Left ventricle myocardium superior (tissue), 1 donor: ENCODE measurements at places on chromosomes 2 and 18. TPM values are rescaled to one million over a fixed set of nuclear protein-coding genes. Genes with fewer than 3 reads are reported as not detected.

GRCh38 chr2:197121255-197121654 is 189.3 kb downstream of the ANKRD44 start:
- no peak for DNase-seq

DNA sequence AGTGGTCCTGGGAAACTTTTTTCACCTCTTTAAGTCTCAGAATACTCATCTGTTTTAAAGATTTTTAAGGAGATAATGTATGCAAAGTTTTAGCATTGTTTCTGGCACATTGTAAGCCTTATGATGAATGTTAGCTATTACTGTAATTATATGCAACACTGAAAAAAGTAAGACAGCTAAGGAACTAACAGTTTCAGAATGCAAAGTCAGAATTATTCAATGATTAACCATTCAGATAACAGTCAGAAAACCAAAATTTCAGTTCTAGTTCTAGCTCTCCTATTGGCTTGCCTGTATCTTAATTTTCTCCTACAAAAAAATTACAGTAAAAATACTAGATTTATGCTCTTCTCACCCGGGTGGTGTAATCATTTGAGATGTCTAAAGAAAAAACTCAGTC is 101.1 kb downstream of the SLC4A10 start:
- no peak for DNase-seq

GRCh38 chr2:27854229-27854862 is 35.8 kb downstream of the RBKS start:
- DNase-seq: no peak

DNA sequence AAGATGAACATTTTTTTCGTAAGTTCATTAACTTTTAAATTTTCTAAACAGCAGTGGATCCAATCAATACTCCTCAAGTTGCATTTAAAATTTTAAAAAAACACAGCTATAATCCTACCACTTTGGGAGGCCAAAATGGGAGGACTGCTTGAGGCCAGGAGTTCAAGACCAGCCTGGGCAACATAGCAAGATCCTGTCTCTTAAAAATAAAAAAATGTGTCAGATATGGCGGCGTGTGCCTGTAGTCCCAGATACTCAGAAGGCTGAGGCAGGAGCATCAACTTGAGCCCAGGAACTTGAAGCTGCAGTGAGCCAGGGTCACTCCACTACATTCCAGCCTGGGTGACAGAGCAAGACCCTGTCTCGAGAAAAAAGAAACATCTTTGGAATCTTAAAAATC is 59.8 kb upstream of the RNU4ATAC start:
- DNase-seq: no peak

DNA sequence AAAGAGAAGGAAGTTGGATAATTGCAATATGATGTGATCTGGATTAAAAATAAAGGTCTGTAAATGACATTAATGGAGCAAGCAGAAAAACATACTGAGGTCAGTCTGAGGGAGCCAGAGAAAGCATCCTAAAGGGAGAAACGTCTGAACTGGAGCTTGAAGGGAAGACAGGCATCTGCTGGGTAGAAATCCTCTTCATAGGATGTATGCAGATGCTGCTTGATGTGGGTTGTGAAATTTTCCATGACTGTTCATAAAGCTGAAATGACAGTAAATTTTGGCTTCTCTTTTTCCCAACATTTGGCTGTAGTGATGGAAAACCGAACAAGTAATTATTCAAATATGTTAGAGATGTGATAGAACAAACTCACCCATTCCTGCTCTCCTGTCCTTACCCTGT is 287.6 kb downstream of the CAMKMT start:
- DNase-seq: no peak

DNA sequence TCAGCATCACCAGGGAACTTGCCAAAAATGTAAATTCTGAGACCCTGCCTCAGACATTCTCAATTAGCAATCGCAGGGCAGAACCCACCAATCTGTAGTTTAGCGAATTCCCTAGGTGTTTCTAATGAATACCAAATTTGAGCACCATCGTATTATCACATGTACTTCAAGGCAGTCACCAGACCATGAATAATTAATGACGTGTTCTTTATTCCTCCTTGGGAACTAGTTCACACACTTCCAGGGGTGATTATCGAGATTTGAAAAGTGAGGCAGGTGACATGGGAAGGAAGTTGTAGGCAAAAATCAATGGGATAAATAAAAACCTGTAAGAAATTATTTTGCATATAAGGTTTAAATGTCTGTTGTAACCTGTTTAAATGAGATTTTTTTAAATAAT is 102.5 kb upstream of the CRIM1 start:
- no peak for DNase-seq

- peak; percentile 79 for DNase-seq
These were observed 121.5 kb upstream of the CTAGE1 start for GRCh38 chr18:22539051-22539765.

DNA sequence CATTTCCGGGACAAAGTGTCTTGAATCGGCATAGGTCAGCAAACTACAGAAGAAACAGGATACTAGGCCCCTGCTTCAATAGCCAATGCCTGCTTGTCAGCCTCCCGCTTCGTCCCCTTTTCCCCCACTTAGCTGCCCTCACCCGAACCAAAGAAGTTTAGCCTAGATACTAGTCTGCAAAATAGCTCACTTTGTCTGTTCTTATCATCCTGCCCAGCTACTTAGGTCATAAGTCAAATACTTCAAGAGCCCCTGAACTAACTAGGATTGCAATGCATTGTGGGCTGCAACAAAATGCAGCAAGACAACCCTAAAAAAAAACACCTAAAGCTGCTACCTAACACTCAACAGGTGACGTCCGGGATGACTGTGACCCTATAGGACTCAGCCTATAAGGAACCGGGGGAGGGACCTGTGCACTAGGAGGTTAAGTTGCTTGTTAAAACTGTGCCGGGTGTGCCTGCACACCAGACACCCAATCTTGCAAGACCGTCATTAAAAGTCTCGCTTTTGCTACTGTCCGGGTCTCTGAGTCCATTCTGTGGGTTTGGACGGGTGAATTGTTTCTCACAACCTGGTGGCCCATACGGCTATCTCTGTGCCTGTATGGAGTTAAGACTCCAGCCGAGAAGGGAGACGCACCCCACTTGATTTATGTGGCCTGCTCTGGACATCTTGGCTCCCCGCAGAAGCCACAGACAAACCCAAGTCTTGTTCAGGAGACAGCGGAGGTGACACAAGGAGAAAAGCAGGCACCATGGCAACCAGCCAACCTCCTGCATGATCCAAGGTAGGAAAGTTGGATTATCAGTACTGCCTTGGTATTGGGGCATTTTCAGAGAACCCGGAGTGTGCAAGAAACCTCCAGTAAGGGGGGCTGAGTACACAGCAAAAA is 105.9 kb downstream of the HIBCH start:
- DNase-seq: peak; percentile 50

GRCh38 chr18:23838801-23839366 is 149.6 kb downstream of the LAMA3 start:
- no peak for DNase-seq

- no peak for DNase-seq
These were observed 746.3 kb upstream of the CHAC2 start for GRCh38 chr2:53021292-53021691.

DNA sequence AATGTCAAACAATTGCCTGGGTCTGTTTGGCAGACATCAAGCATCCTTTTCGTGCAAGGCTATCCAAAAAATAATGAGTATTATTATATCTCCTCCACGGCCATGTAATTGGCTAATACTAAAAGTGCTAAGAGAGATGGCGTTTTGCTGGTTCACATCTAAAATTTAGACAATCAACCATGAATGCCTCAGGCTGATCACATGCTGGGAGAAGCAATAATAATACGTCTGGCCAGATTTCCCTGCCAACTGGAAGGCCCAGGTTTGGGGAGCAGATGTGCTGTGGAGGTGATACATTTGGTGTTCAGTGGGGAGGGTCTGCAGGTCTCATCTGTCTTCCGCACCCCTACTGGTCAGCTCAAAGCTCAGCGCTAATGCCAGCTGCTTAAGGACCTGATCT is 60.3 kb upstream of the CREB1 start:
- no peak for DNase-seq

DNA sequence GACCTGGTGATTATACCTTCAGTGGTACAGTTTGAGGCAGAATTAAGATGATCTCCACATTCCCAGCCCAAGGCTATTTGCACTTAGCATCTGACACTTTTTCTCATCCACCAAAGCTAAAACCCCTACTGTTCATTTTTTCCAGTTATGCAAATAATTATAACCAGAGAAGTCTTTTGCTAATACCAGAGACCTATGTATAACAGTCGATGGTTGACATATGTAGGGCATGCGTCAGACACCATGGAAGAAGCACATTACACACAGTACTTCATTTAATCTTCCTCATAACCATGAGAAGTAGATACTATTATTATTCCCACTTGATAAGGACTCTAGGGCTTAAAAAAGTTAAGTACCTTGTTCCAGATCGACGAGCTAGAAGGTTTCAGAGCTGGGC is 36.5 kb downstream of the AP1S3 start:
- no peak for DNase-seq

DNA sequence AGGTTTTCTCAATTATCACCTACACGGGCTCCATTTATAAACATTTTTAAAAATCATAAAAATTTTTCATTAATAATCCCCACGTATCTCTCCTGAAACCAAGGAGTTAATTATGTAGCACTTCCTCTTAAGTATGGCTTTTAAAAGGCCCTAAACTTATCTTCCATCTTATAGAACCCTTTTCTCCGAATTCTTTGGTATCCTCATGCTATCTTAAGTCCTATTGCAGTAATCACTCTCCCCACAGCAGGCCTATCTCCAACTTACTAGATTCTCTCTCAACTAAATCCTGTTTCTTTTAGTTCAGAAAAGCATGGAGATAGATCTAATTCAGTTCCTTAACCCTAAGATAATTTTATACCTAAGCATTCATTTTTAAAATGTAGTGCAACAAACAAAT is 26.2 kb downstream of the RPRD1A start:
- no peak for DNase-seq

DNA sequence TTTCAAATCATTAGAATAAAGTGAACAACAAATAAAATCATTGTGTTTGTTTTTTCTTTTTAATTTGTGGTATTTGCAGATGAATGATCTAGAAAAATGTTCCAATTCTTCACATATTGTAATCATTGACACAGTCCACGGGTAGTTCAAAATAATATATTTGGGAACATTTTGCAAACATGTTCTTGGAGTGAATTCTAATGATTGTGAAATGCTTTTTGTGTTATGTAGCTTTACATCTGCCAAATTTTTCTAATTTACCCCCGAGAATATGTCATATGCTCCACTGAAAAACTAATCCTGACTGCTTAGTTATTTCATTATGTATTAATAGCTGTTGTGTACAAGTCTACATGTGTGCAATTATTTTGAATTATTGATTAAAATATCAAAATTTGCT is 1468.4 kb upstream of the NXPH2 start:
- no peak for DNase-seq

DNA sequence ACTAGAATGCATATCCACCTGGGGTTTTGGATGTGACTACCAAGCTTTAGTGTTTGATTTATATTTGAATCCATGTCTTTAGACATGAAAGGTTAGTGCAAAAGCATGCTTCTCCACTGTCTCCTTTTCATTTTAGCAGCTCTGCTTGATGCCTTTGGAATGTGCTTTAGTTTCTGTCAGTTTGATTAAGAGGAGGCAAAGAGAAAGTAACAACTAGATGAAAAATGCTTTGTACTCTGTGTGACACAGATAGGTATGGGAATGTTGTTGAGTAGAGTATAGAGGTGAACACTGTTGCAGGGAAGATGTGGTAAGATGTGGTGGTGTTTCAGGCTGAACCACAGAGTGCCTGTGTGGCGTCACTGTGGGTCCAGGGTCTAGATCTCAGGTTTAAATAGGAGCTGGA is 19.8 kb downstream of the PIK3C3 start:
- no peak for DNase-seq

DNA sequence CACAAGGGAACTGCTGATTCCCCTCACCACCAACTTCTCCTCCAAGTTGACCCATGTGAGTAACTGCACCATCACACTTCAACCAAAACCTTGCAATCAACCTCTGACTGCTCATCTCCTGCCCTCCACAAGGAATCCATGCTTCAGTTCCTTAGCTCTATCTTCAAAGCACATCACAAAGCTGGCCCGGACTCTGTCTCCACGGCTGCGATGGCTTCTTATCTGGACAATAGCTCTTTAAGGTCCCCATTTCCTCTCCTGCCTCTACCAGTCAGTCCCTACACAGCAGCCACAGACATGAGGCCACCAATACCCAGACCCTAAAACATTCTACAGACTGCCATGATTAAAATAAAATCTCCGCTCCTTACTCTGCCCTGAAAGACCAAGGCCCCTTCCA is 25.7 kb downstream of the MBOAT2 start:
- DNase-seq: no peak

- no peak for DNase-seq
These were observed 323.3 kb upstream of the RAB6C start for GRCh38 chr2:129656081-129656598.

- DNase-seq: no peak
These were observed 81.8 kb upstream of the SH3BP4 start for GRCh38 chr2:234869969-234870368.

DNA sequence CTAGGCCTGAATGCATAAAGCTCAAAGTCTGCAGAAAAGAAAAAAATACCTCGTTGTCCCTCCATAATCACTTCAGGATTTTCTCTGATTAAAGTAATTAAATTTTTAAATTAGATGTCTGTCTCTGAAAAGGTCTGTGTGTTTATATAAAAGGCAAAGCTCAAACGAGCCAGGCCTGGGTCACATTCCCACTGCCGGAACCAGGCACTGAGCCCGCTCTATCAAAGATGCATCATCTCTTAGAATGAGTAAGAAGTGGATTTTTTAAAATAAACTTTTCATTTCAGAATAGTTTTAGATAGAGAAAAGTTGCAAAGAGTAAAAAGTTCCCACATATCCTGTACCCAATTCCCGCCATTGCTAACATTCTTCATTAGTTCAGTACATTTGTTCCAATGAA is 202.1 kb upstream of the KYNU start:
- no peak for DNase-seq

DNA sequence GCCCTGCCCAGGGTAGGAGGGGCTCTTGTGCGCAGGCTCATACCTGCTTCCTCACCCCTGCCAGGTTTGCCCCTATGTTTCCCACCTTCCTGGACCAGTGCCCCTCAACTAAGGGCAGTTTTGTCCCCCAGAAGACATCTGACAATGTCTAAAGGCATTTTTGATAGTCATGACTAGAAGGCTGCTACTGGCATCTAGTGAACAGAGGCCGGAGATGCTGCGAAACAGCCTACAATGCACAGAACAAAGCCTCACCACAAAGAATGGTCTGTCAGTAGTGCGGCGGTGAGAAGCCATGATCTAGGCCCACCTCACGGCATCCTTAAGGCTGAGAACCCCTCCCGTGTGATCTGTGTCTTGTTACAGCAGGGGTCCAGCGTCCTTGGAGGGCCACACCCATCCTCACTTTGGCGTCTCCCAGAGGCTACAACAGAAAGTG is 96.0 kb downstream of the TMEM17 start:
- no peak for DNase-seq

Gene COL5A2
- total RNA-seq: 8.1 TPM

Gene GAREM2
- total RNA-seq: 3.6 TPM

Gene DCDC2C
- total RNA-seq: not detected

Gene CCDC74A
- 1.0 TPM for total RNA-seq

Gene NEURL3
- total RNA-seq: not detected

Gene BCL11A
- total RNA-seq: 31.2 TPM

Gene C1GALT1C1L
- total RNA-seq: 0.64 TPM

Gene NGEF
- not detected for total RNA-seq

Gene SIX3
- total RNA-seq: not detected

Gene OTOS
- total RNA-seq: not detected

Gene TMEFF2
- 0.10 TPM for total RNA-seq

Gene CIB4
- total RNA-seq: not detected

Gene CNDP1
- not detected for total RNA-seq

Gene MATN3
- total RNA-seq: 0.32 TPM

Gene MAL
- 3.9 TPM for total RNA-seq
